ENCODE measurements at places on chromosomes 1 and 21.
A peak's percentile ranks its signal among the peaks of the same experiment; 100 is the strongest.

GRCh38 chr21:25640202-25640942 is 1.3 kb downstream of the JAM2 start:
- no peak for DNase-seq

DNA sequence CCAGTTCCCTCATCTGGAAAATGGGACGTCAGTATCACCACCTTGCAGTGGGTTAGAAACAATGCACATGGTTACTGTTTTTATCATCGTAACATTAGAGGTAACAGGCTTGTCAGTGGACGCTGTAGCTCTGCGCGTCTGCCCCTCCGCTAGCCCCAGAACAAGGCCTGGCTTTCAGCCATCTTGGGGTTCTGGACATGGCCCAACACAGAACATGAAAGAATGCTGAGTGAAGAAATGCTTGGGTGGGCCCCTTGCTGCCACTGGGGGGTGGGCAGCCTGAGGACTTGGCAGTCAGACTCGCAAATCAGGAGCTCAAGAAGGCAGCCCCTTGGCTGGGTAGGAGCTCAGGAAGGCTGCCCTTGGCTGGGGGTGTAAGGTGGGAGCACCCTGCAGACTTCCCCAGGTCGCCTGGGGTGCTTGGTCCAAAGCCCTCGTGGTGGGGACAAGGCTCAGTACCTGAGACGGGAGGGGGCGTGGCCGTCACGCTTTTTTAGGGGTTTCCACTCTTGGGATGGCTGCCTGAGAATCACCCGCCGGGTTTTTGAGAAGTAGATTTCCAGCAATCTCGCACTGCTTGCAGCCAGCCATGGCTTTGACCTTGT is 51.7 kb downstream of the SLC37A1 start:
- no peak for DNase-seq

- DNase-seq, result no peak
Observed at GRCh38 chr1:54016343-54017282, 1.4 kb downstream of the LDLRAD1 start.

DNA sequence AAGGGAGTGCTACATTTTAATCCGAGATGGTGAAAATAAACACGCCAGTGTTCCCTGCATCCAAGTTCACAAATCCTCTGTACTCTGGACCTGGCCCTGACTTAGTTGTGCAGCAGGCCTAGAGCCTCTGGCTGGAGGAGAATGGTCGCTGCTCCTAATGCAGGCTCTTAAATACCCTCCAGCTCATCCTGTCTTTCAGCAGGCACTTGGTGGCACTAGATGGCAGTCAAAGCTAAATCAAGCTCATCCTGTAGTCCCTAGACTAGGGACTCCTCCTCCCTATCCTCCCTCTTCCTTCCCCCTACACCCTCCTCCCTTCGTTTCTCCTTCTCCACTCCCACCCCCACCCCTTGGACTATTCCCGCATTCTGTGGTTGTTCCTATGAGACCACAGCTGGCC is 41.6 kb upstream of the MTR start:
- DNase-seq, result no peak

DNA sequence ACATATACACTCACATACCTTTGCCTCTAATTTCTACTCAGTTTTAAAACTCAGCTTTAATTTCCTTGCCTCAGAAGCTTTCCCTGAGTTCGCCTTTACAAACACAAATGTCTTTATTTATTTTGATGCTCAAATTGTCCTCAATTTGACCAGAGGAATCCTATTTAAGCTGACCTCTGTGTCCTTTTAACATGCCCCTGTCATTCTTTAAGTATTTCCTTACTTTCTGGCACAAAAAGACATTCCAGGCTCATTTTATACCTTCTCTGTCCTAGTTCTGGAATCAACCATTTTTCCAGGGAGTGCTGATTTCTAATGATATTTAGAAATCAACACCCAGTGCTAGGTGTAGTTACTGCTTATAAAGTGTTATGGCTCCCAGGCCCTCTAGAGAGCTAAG is 82.5 kb downstream of the OSBPL9 start:
- DNase-seq, result no peak

GRCh38 chr1:99447721-99448120 is 183.4 kb downstream of the PLPPR4 start:
- DNase-seq, result no peak

- no peak for DNase-seq
Observed at GRCh38 chr1:192506741-192507155, 68.8 kb upstream of the RGS1 start.

GRCh38 chr1:225467193-225468020 is 39.6 kb upstream of the LBR start:
- DNase-seq, result no peak

DNA sequence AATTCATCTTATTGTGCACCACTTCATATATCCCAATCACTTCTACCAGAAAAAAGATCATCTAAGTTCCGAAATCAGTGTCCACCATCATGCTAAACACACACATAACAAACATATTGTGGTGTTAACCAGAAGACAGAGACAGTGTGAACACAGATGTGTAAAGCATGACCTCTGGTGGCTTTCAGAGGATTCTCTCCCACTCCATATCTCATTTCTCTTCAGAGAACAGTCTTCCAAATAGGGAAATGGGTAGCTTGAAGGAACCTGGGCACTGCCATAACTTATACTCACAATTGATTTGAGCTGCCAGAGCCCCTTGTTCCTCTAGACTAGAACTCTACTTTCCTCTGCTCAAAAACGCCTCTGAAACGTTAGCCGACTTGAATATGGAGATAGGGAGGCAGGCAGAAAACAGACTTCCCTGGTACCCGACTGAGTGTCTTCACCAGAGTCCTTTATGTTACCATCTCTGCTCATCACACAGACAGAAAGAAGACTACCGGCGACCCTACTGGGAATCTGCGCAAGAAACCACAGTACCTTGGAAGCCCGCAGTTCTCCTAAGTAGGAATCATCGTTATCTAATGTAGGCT is 1.8 kb upstream of the ELAPOR1 start:
- DNase-seq, result no peak

DNA sequence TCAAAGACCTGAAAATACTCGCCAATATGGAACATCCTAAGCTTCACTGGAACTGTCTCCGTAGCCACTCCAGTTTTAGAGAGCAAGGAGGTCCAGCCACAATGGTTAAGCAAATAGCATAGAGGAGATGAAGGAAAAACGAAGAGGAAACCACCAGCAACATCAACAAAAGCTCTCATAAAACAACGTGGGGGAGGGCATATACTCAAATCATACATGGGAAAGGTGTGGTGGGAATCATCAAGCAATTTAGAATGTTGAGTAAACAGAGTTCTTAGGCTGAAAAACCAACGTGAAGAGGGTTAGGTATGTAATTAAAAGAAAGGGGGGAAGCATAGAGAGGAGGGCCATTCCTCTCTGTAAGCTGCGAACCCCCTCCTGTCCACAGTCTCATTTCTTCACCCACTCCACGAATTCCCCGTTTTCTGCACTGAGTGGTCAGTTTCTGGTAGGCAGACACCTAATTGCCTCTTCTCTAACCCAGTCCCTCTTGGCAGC is 1.0 kb downstream of the TMEM59 start:
- no peak for DNase-seq

DNA sequence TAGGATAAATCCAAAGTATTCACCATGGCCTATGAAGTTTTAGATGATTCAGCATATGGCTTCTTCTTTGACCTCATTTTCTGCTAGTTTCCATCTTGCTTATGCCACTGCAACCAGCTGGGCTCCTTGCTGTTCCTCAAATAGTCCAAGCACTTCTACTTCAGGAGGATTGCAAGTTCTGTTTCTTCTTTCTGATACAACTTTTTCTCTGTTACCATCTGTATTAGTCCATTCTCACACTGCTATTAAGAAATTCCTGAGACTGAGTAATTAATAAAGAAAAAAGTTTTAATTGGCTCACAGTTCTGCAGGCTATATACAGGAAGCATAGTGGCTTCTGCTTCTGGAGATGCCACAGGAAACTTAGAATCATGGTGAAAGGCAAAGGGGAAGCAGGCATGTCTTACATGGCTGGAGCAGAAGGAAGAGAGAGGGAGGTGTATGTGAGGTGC is 20.3 kb downstream of the PTGS2 start:
- DNase-seq, result no peak

GRCh38 chr1:206872139-206872538 is 6.7 kb downstream of the IL20 start:
- DNase-seq, result no peak

DNA sequence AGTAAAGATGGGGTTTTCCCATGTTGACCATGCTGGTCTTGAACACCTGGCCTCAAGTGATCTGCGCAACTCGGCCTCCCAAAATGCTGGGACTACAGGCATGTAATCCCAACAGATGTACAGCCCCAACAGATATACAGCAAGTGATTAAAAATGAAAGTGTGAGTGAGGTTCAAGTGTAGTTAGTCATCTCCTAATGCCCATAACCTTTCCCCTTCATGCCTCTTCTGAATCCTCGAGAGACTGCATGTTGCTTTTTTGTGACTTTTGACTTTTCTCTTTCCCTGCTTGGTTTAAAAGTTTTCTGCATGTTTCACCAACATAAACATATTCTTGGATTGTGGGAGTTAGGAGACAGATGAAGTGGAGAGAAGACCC is 31.2 kb downstream of the KCNK2 start:
- no peak for DNase-seq

DNA sequence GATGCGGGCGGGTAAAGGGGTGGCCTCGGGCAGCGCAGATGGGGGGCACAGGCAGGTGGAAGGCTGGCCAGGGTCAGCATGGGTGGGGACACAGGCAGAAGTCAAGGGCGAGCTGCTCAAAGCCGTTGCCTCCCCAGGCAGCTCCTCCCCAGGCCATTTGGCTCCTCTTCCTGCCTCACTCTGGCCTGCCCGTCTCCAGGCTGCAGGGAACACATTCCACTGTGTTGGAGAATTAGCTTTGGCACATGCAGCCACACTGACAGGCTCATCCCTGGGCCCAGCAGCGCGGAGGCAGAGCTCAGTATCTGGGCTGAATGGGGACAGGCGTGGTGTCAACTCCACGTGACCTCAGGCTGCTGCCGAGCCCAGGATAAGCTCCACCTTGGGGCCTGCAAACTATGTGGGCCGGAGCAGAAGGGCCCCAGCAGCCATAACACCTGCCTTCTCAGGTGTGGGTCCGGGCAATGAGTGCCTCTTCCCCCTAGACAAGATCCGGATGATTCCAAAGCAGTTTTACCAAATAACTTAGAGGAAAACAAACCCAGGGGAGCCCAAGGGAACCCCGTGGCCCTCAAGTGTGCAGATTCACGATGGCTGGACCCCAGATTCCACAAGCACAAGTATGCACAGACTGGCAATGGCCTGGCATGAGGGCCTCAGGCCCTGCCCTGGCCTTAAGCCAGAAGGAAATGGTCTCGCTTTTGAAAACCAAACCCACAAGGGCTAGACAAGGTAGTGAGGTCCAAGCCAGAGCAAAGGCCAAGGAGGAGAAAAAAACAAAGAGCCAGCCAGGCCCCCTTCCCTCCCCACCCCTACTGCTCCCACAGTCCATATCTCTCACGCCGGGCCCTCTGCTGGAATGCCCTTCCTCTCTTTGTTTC is 40.2 kb downstream of the HSPG2 start:
- no peak for DNase-seq

- no peak for DNase-seq
Observed at GRCh38 chr1:201149400-201149799, 4.9 kb downstream of the TMEM9 start.

DNA sequence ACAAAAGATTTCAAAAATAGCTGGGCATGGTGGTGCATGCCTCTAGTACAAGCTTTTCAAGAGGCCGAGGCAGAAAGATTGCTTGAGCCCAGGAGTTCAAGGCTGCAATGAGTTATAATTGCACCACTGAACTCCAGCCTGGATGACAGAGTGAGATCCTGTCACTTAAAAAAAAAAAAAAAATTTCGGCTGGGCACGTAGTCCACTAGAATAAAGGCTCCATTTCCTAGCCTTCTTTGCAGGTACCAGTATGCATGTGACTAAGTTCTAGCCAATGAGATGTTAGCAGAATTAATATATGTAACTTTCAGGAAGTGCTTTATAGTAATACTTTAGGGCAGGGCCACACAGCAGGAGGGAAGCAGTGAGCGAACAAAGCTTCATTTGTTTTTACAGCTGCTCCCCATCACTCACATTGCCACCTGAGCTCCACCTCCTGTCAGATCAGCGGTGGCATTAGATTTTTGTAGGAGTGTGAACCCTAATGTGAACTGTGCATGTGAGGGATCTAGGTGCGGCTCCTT is 28.8 kb upstream of the SYDE2 start:
- DNase-seq, result peak; percentile 59

DNA sequence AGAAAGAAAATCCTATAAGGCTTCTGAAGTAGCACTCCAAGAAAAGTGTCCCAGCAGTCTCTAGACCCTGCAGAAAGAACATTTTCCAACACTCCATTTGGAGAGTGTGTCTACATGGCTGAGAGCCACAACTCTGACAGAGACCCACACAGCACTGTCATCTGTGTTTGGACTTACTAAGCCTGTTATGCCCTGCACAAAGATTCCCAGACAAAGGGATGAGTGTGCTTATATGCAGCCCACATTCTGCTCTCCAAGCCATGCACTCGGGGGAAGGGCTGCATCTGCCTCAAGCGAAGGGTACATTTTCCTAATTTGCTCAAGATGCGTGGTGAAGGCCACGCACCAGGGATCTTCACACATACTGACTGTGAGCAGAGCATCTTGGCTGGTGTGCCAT is 24.4 kb upstream of the SLAMF6 start:
- DNase-seq, result no peak

GRCh38 chr1:234154320-234155251 is 218.7 kb upstream of the COA6 start:
- no peak for DNase-seq

GRCh38 chr1:31421371-31422040 is 8.5 kb downstream of the SERINC2 start:
- DNase-seq, result no peak

- no peak for DNase-seq
Observed at GRCh38 chr1:247475793-247476192, 17.9 kb upstream of the OR2B11 start.

- no peak for DNase-seq
Observed at GRCh38 chr1:169250795-169251194, 116.8 kb downstream of the NME7 start.

- no peak for DNase-seq
Observed at GRCh38 chr1:242065813-242066212, 66.9 kb upstream of the MAP1LC3C start.

Data from NCI-H187 (cell line).